ENCODE measurements at places on chromosomes 4 and X.

GRCh38 chrX:1601768-1602085 is 10.3 kb downstream of the AKAP17A start:
- no peak for DNase-seq

GRCh38 chrX:10654960-10655359 is 34.6 kb upstream of the MID1 start:
- no peak for DNase-seq

- no peak for DNase-seq
Measured at GRCh38 chr4:140928880-140929279, 172.7 kb upstream of the TBC1D9 start.

DNA sequence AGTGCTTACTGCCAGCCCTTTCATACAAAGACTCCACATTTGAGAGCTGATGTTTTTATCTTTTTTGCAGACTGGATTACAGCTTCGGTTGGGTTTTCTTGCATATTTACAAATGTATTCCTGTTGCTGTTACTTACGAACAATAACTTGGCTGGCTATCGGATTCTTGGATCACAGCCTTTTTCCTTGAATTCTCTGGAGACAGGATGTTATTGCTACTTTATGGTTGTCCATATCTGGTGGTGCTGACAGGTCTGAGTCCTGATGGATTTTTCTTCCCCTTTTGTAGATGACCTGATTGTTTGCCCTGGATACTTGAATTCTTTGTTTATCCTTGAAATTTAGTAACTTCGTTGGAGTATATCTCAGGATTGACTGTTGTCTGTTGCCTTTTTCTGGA is 77.7 kb downstream of the PDK3 start:
- DNase-seq: no peak

GRCh38 chr4:86043755-86044592 is 315.9 kb downstream of the MAPK10 start:
- DNase-seq: no peak

DNA sequence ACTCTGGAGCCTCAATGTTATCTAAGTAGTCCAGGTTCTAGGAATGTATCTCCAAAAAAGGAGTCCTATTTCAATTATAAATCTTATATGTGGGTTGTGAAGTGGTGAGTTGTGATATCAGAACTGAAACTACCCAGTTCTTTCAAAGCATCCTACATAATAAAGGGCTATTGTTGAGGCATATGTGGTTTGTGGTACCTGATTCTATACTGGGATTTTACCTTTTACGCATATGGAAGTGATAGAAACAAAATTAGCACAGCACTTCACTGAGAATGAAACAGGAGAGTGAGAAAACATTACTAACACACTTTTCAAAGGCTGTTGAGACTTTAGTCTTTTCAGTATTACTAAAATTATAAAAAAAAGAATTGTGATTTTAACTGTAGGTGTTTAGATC is 417.7 kb upstream of the GALNT7 start:
- DNase-seq: peak; percentile 32

- DNase-seq: no peak
Measured at GRCh38 chr4:152635851-152636250, 43.9 kb downstream of the TMEM154 start.

GRCh38 chr4:53161051-53161786 is 204.6 kb downstream of the SCFD2 start:
- DNase-seq: no peak

- DNase-seq: peak; percentile 34
Measured at GRCh38 chrX:47093248-47093647, 15.0 kb downstream of the RGN start.

- DNase-seq: no peak
Measured at GRCh38 chrX:151774421-151774820, 39.9 kb downstream of the CNGA2 start.

GRCh38 chr4:70463335-70463734 is 8.7 kb upstream of the MUC7 start:
- DNase-seq: no peak

DNA sequence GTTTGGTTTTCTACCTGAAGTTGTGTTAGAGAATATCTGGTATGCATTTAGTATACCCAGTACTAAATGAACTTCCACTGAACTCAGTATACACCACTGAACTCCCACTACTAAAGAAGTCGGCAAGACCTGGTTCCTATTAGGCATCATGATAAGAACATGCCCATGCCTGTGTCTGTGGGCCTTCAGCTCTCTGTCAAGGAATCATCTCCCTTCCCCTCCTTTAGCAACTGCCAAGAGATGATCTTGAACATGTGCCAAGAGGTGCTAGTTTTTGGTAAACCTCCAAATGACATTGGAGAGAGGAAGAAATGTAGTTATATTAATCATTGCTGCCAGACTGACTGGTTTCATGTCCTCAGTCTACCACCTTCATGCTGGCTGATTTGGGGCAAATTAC is 113.2 kb downstream of the ATP10D start:
- no peak for DNase-seq

DNA sequence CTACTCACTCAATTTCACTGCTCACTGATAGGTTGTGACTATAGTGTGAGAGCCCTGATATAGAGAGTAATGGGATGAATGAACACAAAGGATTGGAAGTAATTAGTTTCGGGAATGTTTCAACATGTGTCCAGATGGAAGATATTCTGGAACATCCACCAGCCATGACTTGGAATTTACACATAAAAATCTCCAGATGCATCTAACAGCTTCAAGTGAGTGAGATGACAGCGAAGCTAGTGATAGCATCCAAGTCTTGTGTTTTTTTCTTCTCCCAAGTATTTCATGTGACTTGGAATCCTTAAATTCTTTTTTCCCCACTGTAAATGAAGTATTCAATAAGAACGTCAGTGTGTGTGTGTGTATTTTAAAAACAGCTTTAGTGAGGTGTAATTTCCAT is 82.1 kb downstream of the CLDN34 start:
- DNase-seq: no peak

DNA sequence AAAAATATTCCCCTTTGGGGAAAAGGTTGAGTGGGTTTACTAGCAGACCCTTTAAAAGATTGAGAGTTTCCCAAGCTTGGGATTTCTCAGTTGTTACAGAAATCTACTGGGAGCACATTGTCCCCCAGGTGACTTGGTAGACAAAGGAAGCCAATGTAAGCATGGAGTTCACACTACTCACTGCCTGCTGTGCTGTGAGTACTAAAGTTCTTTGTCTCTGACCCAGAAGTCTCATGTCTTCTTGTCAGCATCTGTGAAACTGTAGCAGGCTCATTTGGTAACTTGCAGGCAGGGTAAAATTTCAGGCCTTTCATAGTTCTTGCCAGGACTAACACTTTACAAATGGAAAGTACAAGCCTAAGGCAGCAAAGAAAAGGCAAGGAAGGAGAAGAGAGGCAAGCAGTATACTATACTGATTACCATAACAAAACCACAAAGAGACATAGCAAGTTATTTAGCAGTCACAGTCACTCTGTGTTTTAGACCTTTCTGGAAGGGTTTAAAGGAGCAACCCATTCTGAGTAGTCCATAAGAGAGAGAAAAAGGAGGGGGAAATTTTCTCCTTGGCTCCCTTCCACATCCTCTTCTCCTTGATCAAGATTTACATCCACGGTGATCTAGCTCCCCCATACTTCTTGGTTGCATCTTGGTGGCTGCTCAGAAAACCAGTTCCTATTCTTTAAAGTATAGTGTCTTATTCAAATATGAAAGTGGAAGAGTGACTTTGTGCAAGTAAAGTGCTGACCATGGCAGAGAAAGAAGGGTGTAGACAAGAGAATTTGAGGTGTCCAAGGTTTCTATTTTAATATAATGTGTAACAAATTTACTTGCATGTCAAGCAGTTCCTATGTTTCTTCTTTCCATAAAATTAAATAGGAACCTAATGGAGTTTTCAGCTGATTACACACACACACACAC is 160.0 kb upstream of the PDE5A start:
- no peak for DNase-seq

GRCh38 chr4:42104521-42104920 is 47.9 kb downstream of the BEND4 start:
- no peak for DNase-seq

DNA sequence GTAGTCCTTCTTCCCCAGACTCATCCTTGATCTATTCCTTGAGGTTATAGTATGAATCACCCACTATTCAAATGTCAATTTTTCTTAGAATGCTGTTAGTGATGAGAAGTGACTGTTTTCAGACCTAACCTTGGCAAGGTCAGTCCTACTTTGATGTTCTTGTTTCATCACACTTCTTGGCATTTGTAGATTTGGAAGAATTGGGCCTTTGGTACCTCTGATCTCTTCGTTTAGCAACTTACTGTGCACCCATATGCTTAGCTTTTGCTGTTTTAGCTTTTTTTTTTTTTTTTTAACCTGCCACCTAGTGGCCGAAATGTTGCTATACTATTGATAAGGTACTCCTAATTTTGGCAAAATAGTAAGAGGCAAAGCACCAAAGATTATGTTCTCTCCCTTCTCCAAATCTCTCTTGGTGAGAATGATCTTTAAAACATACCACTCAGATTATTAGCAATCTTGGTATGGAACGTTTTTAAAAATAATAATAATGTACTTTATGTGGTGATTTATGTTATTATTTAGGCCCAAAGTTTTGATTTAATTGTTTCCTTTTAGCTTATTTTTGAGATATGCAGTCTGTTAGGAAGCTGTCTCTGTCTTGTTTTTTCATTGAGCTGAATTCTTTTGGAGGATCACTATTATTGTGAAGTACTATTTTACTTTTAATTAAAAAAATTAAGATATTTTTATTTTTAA is 16.6 kb downstream of the DCK start:
- peak; percentile 43 for DNase-seq

GRCh38 chr4:166144607-166145006 is 271.6 kb downstream of the TLL1 start:
- no peak for DNase-seq

GRCh38 chr4:23034731-23035130 is 342.0 kb downstream of the GBA3 start:
- DNase-seq: no peak

GRCh38 chr4:185201977-185202962 is 1.5 kb downstream of the CFAP97 start:
- no peak for DNase-seq

- no peak for DNase-seq
Measured at GRCh38 chr4:159390648-159391047, 287.8 kb downstream of the RAPGEF2 start.

DNA sequence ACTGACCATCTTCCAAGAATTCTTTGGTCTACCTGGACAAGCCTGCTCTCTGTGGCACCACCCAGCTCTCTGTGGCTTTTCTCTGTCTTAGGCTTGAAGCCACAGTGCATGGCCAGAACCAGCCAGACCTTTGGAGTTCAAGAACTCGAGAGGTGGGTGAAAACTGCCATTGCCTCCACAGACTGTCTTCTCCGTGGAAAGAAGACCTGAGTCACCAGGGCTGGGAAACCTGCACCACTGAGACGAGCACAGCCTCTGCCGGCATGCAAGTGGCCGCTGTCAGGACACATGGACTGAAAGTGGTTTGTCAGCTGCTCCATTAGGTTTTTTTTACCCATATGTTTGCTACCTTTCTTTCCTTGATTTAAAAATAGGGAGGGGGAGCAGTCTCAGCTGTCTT is 74.5 kb downstream of the MGST2 start:
- no peak for DNase-seq

GRCh38 chr4:7361280-7361895 is 73.3 kb downstream of the PSAPL1 start:
- DNase-seq: no peak

- no peak for DNase-seq
Measured at GRCh38 chr4:169032883-169033645, 23.0 kb upstream of the CBR4 start.

- DNase-seq: no peak
Measured at GRCh38 chr4:124199755-124200154, 512.8 kb downstream of the ANKRD50 start.

DNA sequence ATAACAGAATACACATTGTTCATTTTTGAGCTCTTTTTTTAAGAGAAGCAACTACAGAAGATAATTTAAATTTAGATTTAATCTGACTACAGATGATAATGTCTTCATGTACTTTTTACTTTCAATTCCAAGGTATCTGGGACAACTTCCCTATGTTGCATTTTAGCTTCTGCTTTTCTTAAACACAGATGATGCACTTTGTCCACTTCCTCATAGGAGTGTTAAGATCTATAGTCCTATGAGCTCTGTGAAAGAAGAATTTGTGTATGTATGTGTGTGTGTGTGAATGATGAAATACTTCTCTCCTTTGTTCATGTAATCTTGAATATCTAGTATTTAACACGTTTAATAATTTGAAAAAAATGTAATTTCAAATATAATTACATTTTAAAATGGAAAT is 5.3 kb upstream of the FHIP1A start:
- DNase-seq: no peak
